ENCODE measurements at places on chromosomes 4 and X.
A peak's percentile ranks its signal among the peaks of the same experiment; 100 is the strongest.

GRCh38 chr4:175807547-175807946, 4.5 kb downstream of the GPM6A start:
- DNase-seq, result no peak

- no peak for DNase-seq
Measured at GRCh38 chr4:68175562-68176155, 46.0 kb upstream of the TMPRSS11F start.

DNA sequence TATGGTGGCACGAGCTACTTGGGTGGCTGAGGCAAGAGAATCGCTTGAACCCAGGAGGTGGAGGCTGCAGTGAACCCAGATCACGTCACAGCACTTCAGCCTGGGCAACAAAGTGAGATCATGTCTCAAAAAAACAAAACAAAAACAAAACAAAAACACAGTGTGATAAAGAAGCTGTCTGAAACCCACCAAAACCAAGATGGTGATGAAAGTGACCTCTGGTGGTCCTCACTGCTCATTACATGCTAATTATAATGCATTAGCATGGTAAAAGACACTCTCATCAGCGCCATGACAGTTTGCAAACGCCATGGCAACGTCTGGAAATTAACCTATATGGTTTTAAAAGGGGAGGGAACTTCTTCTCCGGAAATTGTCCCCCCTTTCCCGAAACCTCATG, 29.4 kb upstream of the OPHN1 start:
- DNase-seq, result no peak

DNA sequence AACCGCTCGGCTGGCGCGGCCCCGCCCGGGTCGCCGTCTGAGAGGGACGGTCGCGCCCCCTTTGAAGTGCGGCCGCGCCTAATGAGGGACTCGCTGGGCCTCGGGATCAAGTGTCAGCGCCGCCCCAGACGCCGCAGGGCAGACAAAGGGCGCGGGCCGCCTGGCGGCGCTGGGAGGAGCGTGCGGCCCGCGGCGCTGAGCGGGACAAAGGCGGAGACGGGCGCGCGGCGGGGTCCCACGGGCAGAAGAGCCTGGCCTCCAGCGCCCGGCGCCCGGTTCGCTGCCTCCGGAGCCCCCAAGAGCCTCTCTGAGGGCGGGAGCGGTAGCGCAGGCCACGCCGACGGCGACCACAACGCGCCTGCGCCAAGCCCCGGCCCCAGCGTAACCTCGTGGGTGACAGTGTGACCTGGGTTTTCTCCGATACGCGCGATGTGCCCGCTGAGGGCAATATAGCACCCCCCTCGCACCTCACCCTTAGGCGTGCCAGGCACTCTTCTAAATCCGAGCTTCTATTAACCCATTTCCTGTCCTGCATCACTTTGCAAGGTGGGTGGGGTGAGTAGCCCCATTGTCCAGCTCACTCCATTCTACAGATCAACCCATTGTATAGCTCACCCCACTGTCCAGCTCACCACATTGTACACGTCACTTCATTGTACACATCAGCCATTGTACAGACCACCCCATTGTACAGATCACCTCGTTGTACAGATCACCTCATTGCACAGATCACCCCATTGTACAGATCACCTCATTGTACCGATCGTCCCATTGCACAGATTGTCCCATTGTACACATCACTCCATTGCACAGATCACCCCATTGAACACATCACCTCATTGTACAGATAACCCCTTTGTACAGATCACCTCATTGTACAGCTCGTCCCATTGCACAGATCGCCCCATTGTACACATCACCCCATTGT, 33.7 kb upstream of the STX18 start:
- DNase-seq, result peak; percentile 31

DNA sequence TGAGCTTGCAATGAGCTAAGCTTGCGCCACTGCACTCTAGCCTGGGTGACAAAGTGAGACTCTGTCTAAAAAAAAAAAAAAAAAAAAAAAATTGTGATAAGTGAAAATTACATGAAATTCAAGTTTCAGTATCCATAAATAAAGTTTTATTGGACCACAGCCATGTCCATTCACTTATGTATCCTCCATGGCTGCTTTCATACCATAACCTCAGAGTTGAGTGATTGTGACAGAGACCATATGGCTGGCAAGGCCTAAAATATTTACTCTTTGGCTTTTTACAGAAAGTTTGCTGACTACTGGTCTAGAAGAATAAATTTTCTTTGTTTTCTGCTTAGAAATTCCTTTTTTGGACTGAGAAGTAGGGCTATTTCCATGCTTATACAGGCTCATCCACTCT, 11.8 kb upstream of the SHISA3 start:
- DNase-seq, result no peak

DNA sequence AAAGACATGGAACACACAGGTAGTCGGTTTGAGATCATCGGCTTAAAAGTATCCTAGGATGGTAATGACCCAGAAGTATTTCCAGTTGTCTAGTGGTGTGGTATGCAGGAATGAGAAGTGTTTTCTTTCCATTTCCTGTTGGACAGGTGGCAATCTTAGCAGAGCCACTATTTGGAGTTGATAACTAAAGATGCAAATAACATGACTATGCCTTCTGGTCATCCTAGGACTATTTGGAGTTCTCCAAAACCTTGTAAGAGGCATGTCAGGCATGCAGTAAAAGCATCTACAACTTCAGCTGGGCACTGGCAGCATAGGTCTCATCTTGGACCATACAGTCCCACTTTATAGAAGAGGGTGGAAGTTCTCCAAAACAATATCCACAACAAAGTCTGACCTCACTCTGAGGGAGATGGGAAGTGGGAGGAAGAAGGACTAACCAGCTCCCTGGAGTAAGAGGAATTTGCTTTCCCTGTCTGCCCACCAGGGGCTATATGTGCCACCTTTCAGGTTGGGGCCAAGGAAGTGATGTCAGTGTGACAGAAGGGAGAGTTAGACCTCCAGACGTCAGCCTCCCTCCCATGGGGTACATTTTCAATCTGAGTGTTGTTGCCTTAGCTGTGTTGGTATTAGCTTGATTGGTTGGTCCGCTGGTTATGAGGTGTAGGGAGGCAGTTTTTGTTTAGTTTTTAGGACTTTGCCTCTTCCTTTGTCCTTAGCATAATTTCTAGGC, 101.2 kb upstream of the MYOZ2 start:
- DNase-seq, result no peak

GRCh38 chr4:181835348-181835747, 407.9 kb upstream of the TENM3 start:
- no peak for DNase-seq

DNA sequence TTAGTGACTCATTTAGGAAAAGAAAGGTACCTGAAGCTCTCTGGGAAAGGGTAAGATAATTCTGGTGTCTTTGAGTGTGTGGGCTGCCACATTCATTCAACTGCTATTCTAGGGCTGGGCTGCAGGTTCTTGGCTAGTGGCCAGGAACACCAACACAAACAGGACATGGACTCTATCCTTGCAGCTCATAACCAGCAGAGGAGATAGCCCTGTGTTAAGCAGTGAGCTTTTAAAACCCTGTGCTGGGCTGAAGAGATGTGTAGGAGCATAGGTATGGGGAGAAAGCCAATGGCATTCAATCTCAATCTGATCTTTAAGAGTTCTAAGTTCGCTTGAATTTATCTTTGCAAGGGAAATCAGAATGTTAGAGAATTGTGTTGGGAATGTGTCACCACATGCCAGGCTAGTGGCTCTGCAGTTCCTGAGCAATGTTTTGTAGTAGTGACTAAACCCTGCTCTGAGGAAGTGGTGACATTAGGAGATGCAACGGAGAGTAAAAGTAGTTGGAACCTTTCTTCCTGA, 39.2 kb downstream of the SGMS2 start:
- no peak for DNase-seq

- DNase-seq, result no peak
Measured at GRCh38 chr4:41678086-41678816, 70.3 kb downstream of the PHOX2B start.
